ENCODE measurements at places on chromosomes 12 and 14. TPM values are rescaled to one million over a fixed set of nuclear protein-coding genes. Genes with fewer than 3 reads are reported as not detected.

GRCh38 chr12:82893896-82894295, 207.2 kb downstream of the TMTC2 start:
- DNase-seq, result no peak

Gene TMPO
- total RNA-seq, result 16.9 TPM

DNA sequence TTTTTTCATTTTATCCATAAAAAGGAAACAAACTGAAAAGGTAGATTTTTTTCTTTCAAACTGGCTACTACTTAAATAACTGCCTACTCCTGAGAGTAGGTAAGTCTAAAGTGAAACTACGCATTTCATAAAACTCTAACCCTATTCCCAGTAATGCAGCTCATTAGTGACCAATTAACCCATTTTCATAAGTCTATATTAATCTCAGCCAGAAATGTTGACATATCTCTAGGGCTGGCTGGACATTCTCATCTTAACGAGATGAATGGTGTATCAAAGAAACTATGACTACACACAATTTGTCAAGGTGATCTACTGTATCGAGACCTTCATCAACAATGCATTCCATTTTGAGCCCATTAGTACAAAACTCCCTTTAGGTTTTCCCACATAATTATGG, 57.2 kb downstream of the EPS8 start:
- no peak for DNase-seq

DNA sequence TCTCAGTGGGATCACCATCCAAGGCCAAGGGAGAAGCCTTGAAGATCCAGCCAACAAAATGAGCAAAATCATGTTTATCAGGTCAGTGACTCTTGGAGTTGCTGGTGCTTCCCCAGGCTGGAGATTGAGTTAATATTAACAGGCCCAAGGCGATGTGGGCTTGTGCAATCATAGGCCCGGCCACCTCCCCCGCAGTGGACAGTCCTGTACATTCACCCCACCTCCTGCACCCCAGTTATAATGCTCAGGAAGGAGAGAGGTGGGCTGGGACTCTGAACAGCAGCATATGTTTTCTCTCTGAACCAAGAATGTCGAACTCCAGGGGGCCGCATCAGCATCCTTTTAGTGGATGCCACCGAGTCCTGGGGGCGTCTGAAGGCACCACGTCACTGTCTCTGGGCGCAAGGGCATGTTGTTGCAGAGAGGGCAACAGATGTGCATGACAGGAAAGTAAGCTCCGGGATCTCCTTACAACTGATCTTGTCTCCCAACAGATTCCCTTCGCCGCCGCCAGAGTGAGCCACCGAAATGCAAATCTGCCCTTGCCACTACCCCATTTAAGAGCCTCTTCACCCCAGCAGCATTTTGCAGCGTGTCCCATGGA, 32.2 kb upstream of the SERPINA6 start:
- DNase-seq, result peak; percentile 31

DNA sequence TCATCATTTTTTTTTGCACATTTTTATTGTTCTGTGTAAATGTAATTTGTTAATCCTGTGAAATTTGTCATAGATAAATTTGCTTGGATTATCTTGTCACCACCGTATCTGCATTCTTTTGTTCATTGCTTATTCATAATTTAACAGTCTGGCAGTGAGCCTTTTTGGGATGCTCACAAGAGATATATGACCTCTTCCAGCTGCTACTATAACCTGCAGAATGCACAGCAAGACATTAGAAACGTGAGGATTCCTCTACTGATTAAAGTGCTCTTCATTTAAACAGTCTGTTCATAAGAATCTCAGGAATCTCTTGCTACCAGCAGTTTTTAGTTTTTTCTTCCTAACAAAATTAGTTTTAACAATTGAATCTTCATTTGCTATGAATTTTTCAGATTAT, 9.1 kb downstream of the NPAS3 start:
- no peak for DNase-seq

GRCh38 chr12:47736877-47737676, 11.8 kb upstream of the ENDOU start:
- DNase-seq, result peak; percentile 91

Gene GLT1D1
- 11.8 TPM for total RNA-seq

GRCh38 chr12:6303071-6303470, 7.4 kb upstream of the PLEKHG6 start:
- DNase-seq, result no peak
